ENCODE measurements at places on chromosomes 5 and 9.

DNA sequence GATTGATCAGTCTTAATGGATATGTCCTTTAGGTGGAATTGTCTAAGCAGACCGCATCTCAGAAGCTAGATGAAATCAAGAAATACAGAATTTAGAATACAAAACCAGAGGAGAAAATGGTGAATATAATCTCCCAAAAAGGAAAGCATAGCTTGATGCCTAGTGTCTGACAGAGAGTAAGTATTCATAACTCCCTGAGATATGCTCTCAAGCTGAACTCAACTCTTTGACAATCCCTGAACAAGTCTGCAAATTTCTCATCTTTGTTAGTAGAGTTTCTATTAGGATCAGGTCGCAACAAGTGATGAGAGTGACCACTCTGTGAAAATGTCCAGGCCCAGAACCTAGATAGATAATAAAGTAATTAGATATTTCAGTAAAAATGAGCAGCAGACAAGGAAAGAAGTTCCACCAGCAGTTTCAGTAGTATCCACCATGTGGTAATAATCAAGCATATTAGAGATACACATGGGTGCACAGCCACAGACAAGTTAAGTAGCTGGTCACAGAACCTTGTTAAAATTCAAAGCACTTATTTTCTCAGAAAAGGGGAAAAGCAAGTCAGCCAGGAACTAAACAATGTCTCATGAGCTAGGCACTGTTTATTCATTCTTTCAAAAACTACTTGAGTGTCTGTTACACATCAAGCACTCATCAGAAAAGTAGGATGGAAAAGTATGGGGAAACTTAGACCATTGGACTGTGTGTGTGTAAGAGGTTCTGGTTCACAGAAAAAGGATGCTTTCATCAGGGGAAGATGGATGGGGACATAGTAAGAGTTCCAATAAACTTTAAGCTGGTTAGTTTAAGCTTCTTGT lies 481.5 kb upstream of the TUSC1 start:
- DNase-seq: no peak

GRCh38 chr9:75176037-75176436 lies 87.7 kb downstream of the OSTF1 start:
- DNase-seq: no peak

DNA sequence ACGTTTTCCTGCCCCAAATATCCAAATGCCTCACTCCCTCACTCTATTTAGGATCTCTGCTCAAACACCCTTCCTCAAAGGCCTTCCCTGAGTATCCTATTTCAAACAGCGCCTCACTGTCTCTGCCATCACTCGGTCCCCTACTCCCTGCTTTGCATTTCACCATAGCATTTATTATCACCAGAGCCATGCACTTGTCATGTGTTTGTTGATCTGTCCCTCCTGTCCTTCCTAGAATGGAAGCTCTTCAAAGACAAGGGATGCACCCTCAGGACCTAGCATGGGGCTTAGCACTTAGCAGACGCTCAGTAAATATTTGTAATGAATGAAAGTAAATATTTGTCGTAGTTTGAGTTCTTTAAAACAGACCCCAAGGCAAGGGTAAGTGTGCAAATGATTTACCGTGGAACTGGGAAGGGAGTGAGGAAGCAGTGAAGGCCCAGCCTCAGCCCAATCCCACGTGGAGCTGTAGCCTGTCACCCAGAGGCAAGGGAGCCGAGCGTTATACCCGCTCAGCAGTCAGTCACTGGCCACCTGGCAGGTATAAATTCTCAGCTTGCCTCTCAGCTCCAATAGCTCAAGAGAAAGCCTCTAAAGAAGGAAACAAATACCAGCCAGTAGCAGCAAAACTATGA lies 97.7 kb upstream of the KIF2A start:
- DNase-seq: no peak

- DNase-seq: no peak
These were observed 499 bp upstream of the TMEM232 start for GRCh38 chr5:110727025-110727314.

- no peak for DNase-seq
These were observed 2.5 kb downstream of the TBC1D9B start for GRCh38 chr5:179905161-179905560.

DNA sequence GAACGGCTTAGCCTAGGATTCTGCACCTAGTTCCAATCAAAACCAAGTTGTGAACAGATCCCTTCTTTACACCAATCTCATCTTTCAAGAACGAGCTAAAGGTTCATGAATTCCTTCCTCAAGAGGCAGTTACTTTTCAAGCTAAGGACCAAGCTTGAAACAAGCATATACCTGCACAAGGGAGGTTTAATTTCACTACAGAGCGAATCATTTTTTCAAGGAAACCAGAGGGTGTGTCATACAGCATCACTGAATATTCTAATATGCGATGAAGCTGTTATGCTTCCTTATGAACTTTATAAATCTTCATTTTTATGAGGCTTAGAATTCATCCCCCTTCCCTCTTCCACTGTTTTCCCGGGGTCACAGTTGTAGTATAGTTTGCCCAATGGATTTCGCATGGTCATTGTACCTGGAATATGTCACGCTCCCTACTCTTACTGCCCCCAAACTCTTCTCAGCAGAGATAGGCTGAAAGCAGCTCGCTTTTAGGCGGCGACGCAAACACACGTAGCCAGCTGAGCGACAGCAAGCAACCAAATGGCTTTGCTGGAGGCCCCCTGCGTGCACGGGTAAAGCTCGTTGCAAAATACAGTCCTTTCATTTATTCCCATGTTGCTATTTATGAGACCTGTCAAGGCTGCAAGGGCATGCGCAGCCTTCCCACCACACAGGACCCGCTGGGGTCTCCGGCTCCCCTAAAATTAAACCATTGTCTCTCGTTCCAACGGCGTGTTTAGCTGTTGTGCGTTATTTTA lies 832 bp downstream of the LMBRD2 start:
- DNase-seq: peak; percentile 67

DNA sequence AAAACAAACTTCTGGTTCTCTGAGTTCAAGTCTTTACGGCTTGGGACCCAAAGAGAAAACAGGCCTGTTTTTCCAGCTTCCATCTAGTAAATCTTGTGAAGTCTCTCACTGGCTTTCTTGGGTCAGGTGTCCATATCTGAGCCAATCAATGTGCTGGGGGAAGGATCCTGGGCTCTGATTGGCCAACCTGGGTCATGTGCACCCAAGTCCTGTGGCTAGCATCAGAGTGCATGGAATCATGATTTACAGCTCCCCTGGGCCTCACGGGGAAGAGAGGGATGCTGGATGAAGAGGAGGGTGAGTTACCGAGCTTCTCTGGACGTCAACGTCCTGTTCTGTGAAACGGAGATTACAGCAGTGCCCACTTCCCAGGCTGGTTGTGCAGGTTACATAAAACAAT lies 19.4 kb downstream of the CXCL14 start:
- DNase-seq: no peak

- no peak for DNase-seq
These were observed 34.2 kb downstream of the PAX5 start for GRCh38 chr9:36999728-37000333.

DNA sequence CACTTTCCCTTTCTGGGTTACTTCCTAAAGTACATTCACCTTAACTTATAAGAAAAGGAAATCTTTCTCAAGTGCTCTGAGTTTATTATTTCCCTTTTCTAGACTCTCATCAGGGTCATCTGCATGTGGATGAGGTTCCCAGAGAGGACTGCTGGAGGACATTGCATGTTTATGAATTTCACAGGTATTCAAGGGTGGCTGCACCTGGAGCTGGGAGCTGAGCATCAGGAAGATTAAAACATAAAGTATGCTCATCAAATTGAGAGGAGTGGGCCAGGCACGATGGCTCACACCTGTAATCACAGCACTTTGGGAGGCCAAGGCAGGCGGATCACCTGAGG lies 34.7 kb upstream of the PLIN2 start:
- no peak for DNase-seq

DNA sequence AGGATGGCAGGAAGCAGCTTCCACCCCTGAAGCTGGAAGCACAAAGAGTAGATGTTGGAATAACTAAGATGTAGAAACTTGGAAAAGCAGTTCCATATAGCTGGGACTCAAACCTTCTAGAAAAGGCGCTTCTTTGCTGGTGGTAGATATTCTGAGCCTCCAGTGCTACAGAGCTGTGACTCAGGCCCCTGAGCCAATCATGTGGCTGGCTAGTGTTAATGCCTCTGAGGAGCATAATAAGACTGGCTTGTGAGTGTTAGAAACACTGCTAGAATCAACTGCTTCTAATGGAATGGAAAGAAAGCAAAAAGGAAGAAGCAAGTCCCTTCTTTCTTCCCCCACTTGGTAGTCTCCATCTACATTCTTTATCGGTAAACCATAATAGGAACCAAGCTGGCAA lies 234.2 kb upstream of the DMAC1 start:
- DNase-seq: no peak

GRCh38 chr9:109238655-109239054 lies 71.6 kb upstream of the FRRS1L start:
- DNase-seq: no peak

- peak; percentile 62 for DNase-seq
These were observed 32.1 kb downstream of the NAIF1 start for GRCh38 chr9:128034821-128035652.

DNA sequence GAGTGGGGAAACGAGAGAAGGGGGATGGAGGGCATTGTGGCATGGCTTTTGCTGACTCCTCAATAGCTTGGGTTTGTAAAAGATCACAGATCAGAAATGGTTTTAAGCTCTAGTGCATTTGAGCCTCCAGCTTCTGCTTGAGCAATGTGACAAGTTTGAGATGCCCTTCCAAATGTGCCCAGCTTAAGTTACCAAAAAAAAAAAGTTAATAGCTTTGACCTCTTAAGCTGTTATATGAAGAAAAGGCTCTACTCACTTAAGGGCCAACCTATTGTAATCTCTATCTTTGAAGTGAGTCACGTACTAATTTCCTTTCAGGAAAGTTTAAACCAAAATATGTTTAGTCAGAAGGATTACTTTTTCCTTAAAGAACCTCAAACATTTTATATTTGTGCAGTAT lies 428.8 kb upstream of the ACTBL2 start:
- DNase-seq: no peak

- DNase-seq: no peak
These were observed 492 bp downstream of the ATG12 start for GRCh38 chr5:115840873-115841272.

DNA sequence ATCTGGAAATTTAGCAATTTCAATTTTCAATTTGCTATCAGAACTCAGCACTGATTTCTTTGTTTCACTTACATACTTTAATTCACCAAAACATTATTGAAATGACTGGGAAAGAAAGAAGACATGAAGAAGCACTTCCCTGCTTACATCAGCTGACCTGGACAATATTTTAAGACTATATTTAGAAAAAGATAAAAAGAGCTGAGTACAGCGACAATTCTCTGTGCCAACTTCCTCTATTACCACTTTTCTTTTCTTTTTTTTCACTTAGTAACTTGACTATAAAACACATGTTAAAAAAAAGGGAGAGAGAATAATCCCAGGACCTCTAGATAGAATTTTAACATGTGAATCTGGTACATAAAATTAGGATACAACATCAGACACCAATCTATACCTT lies 35.6 kb downstream of the MEF2C start:
- no peak for DNase-seq

DNA sequence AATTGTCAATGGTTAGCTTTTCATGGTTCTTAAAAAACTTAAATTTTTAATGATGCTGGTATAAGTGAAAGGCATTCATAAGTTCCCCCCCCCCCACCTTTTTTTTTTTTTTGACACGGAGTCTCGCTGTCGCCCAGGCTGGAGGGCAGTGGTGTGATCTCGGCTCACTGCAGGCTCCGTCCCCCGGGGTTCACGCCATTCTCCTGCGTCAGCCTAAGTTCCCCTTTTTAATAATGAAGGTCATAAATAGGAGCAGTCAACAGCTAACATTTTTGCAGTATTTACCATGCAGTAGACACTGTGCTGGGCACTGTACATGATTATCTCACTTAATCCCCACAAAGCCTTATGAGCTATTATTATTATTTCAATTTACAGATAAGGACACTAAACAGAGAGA lies 556.3 kb downstream of the PDE4D start:
- DNase-seq: no peak

DNA sequence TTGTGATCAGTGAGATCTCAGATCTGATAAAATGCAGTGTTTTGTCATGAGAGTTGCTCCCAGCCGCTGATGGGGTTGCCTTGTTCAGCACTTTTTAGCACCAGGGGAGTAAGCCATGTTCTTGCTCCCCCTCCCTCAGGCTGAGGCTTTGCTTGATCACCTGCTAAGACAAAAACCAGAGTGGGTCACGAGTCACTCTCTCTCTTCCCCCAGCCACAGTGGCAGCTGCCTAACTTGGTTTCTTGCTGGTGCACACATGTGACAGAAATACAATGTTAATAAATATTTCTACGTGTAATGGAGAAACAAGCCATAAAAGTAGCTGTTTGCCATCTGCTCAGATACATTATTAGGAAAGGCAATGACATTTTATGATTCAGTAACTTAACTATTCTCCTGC lies 212.4 kb upstream of the DMRT1 start:
- no peak for DNase-seq

DNA sequence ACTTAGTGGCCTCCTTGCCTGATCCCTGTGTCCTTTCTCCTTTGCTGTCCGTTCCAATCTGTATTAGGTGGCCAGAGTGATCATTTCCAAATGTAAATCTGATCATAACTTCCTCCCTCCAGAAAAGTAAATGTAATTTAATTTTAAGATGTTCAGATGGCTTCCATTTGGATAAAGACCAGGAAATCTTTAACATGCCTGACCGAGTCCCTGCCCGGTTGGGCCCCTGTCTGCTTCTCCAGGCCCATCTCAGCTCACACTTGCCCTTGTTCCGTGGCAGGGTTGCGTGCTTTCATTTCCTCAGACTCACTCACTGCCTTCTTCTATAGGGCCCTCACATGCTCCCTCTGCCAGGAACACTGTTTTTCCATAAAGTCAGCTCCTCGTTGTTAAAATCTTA lies 7.6 kb downstream of the MAP3K1 start:
- no peak for DNase-seq

DNA sequence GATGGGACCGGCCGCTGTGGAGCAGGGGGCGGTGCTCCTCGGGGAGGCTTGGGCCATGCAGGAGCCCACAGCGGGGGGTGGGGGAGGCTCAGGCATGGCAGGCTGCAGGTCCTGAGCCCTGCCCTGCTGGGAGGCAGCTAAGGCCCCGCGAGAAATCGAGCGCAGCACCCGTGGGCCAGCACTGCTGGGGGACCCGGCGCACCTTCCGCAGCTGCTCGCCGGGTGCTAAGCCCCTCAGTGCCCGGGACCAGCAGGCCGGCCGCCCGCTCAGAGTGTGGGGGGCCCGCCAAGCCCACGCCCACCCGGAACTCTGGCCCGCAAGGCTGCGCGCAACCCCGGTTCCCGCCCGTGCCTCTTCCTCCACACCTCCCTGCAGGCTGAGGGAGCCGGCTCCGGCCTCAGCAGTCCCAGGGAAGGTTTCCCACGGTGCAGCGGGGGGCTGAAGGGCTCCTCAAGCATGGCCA lies 131.5 kb downstream of the SNX18 start:
- DNase-seq: no peak

DNA sequence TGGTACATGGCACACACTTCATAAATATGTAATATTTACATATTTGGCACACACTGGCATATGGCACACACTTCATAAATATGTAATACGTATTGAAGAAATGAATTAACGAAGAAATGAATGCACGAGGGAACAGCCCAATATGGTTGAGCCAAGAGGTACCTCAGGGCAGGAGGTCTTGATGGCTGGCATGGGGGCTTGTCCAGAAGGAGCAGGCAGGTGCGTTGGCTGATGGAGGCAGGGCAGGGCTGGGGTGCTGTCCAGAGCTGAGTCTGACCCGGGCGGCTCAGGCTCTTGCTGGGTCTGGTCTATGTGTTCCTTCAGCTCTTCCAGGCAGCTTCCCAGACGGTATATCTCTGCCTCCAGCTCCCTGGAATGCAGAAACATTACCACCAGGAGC lies 26.2 kb downstream of the AKNA start:
- DNase-seq: no peak
